ENCODE measurements at places on chromosomes 6 and 20.

- H3K4me3 ChIP-seq: no peak overlapping the region
- H3K27ac ChIP-seq: no peak overlapping the region
- DNase-seq: no peak
- H3K4me1 ChIP-seq: no peaks in the 10 kb centered on the region
- no peaks in the 10 kb centered on the region for H3K27me3 ChIP-seq
Observed at GRCh38 chr6:141209890-141210289, 922.8 kb upstream of the GJE1 start.

DNA sequence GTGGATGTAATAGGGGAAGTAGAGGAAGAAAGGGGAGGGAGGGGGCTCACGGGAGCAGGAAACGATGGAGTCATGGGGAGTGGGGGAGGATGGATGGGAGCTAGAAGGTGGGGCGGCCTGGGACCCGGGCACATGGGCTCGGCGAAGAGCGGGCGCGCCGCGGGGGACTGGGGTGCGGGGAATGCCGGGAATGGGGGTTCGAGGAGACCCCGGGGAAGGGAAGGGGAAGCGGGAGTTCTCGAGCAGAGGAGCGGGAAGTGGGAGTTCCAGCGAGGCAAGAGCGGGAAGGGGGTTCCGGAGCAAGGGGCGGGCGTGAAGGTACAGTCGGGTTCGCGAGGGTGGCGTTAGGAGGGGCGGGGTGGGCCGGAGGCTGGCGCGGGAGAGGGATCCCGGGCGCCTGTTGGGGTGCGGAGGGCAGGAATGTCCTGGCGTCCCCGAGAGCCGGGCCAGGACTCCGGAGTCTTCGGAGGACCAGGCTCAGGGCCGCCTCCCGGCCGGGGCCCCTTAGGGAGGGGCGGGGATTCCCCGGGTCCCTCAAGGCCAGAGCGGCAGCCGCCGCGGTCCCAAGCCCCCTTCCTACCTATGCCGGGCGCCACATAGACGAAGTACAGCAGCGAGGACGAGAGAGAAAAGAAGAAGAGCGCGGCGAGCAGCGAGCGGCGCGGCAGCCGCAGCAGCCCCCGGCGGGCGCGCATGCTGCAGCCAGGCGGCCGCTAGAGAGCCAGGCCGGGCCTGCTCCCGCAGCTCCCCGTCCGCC, 504 bp downstream of the B4GALT5 start:
- H3K27me3 ChIP-seq: no peaks in the 10 kb centered on the region
- H3K27ac ChIP-seq: no peak overlapping the region
- peaks cover 13% of the 10 kb centered on the region for H3K4me1 ChIP-seq
- H3K4me3 ChIP-seq: peak overlapping the region; percentile 91
- DNase-seq: peak; percentile 27

- H3K27me3 ChIP-seq: no peaks in the 10 kb centered on the region
- no peak overlapping the region for H3K27ac ChIP-seq
- H3K4me1 ChIP-seq: peaks cover 20% of the 10 kb centered on the region
- DNase-seq: no peak
- no peaks in the 10 kb centered on the region for H3K36me3 ChIP-seq
Observed at GRCh38 chr20:4689220-4689619, 32.5 kb upstream of the PRND start.

- no peaks in the 10 kb centered on the region for H3K36me3 ChIP-seq
- DNase-seq: peak; percentile 25
- no peaks in the 10 kb centered on the region for H3K4me1 ChIP-seq
- no peak overlapping the region for H3K27ac ChIP-seq
- no peak overlapping the region for H3K4me3 ChIP-seq
- H3K27me3 ChIP-seq: no peaks in the 10 kb centered on the region
Observed at GRCh38 chr6:24064106-24064505, 61.9 kb upstream of the NRSN1 start.

DNA sequence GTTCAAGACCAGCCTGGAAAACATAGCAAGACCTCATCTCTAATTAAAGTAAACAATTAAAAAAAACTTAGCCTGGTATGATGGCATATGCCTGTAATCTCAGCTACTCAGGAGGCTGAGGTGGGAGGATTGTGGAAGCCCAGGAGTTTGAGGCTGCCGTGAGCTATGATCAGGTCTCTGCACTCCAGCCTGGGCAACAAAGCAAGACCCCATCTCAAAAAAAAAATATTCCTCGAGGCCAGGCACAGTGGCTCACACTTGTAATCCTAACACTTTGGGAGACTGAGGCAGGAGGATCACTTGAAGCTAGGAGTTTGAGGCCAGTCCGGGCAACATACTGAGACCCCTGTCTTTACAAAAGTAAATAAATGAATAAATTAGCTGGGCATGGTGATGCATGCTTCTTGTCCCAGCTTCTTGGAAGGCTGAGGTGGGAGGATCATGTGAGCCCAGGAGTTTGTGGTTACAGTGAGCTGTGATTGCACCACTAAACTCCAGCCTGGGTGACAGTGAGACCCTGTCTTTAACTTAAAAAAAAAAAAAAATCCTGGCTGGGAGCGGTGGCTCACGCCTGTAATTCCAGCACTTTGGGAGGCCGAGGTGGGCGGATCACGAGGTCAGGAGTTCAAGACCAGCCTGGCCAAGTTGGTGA, 9.3 kb upstream of the C2 start:
- no peaks in the 10 kb centered on the region for H3K27me3 ChIP-seq
- H3K36me3 ChIP-seq: no peaks in the 10 kb centered on the region
- H3K4me3 ChIP-seq: no peak overlapping the region
- H3K4me1 ChIP-seq: no peaks in the 10 kb centered on the region

DNA sequence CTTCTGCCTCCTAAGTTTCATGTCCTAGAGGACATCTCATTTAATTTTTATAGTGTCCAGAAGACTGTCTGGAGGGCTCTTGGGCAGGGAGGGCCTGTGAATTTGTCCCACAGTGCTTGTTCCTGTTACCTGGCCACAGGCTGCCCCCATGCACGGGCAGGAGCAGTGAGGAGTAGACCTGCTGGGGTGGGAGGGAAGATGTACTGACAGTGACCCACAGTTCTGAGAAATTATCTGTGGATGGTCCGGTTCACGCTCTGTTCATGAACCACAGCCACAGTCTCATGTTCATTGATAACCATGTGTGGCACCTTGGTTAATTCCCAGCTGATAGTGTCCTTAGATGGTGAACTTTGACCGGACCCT, 18.8 kb upstream of the ZNF831 start:
- H3K4me3 ChIP-seq: no peak overlapping the region
- H3K27me3 ChIP-seq: peaks cover 90% of the 10 kb centered on the region
- DNase-seq: no peak
- no peaks in the 10 kb centered on the region for H3K36me3 ChIP-seq
- H3K4me1 ChIP-seq: no peaks in the 10 kb centered on the region

DNA sequence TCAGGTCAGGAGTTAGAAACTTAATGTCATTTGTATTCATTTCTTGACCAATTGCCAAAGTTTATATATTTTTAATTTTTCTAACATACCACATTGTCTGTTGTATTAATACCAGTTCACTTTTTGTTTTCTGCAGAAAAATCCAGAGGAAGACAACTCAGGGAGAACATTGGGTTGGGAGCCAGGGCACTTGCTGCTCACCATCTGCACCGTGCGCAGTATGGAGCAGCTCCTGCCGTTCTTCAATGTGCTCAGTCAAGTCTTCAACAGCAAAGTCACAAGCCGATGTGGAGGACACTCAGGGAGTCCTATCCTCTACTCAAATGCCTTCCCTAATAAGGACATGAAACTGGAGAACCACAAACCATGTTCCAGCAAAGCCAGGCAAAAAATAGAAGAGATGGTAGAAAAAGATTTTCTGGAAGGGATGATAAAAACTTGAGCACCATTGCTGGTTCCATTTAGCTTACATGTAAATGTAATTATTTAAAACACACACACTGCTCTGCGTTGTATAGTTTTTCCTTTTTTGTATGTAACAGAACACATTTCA, 25.3 kb downstream of the PGM3 start:
- no peak for DNase-seq
- H3K27ac ChIP-seq: no peak overlapping the region
- no peak overlapping the region for H3K4me3 ChIP-seq
- H3K27me3 ChIP-seq: no peaks in the 10 kb centered on the region

DNA sequence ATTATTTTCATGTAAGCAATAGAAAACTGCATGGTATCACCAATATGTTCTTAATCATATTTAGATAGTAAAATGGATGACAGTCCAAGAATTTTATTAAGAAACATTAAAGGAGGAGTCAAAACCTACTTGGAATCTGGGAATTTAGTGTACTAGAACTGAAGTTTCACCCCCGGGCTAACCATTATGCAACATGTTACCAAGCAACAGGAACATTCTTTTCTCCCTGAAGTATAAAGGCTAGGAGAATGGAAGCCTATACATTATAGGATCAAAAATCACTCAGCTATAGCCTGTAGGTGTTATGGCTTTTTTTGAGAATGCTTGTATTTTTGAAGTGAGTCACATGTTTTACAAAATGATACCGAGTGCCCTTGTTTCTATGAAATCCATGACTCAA, 538.3 kb downstream of the GRIK2 start:
- H3K27ac ChIP-seq: no peak overlapping the region
- no peak for DNase-seq
- H3K4me3 ChIP-seq: no peak overlapping the region
- no peaks in the 10 kb centered on the region for H3K4me1 ChIP-seq

- no peak for DNase-seq
- no peaks in the 10 kb centered on the region for H3K36me3 ChIP-seq
- H3K4me1 ChIP-seq: peaks cover 33% of the 10 kb centered on the region
- no peak overlapping the region for H3K27ac ChIP-seq
- H3K4me3 ChIP-seq: no peak overlapping the region
Observed at GRCh38 chr20:22063753-22064152, 358.3 kb downstream of the PAX1 start.

- H3K27ac ChIP-seq: no peak overlapping the region
- no peak for DNase-seq
- no peak overlapping the region for H3K4me3 ChIP-seq
- H3K27me3 ChIP-seq: no peaks in the 10 kb centered on the region
- no peaks in the 10 kb centered on the region for H3K4me1 ChIP-seq
- no peaks in the 10 kb centered on the region for H3K36me3 ChIP-seq
Observed at GRCh38 chr6:145070791-145071190, 664.5 kb downstream of the EPM2A start.

DNA sequence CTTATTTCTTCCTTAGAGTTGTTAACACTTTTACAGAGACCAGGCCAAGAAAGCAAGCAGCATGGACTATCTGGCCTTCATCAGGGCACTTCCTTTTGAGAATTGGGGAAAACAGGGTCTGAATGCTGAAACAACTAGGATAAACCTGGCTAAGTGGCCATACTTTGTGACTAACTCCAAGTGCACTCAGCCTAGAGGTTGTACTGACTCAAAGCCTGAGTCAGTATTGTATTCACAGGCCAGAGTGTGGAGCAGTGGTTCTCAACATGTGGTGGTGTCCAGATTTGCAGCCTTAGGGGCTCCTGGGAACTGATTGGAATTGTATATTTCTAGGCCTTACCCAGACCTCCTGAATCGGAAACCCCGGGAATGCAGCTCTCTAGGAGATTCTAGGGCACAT, 20.1 kb downstream of the SEC23B start:
- no peak overlapping the region for H3K27ac ChIP-seq
- no peaks in the 10 kb centered on the region for H3K27me3 ChIP-seq
- DNase-seq: no peak
- peaks cover 41% of the 10 kb centered on the region for H3K36me3 ChIP-seq

GRCh38 chr20:25695532-25696370, 902 bp downstream of the ZNF337 start:
- H3K4me3 ChIP-seq: peak overlapping the region; percentile 95
- no peaks in the 10 kb centered on the region for H3K27me3 ChIP-seq
- H3K27ac ChIP-seq: peak overlapping the region; percentile 60
- no peak for DNase-seq

- DNase-seq: no peak
- H3K4me1 ChIP-seq: no peaks in the 10 kb centered on the region
- H3K27ac ChIP-seq: no peak overlapping the region
- no peaks in the 10 kb centered on the region for H3K27me3 ChIP-seq
Observed at GRCh38 chr6:128371136-128371535, 149.3 kb downstream of the PTPRK start.

GRCh38 chr6:7425808-7426190, 36.2 kb downstream of the RIOK1 start:
- DNase-seq: no peak
- H3K27me3 ChIP-seq: no peaks in the 10 kb centered on the region
- no peak overlapping the region for H3K4me3 ChIP-seq
- H3K27ac ChIP-seq: no peak overlapping the region
- H3K4me1 ChIP-seq: no peaks in the 10 kb centered on the region
- no peaks in the 10 kb centered on the region for H3K36me3 ChIP-seq

DNA sequence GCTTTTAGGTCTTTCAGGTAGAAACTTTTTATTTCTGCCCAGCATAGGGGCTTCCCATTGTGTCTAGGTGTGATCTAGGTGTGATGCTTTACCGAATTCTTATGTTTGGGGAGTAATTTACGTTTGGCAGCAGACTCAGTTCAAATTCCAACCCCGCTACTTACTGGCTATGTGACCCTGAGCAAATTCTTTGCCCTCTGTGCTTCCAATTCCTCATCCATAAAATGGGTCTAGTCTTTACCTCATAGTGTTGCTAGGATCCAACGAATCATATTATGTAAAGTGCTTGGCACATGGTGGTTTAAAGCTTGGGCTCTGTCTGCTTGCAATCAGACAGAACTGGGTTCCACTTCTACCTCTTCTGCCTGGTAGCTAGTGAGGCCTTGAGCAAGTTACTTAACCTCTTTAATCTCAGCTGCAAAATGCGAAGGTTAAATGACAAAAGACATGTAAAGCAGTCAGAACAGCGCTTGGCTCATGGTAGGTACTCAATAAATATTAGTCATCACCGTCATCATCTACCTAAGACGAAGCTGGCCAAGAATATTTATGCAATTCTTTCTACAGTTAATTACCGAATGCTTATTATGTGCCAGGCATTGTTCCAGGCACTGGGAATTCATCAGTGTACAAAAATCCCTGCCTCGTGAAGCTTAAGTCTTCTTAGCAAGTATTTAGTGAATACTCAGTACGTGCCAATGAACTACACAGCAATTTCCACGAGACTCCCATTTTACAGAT, 1.0 kb downstream of the NSFL1C start:
- H3K27ac ChIP-seq: no peak overlapping the region
- peak overlapping the region; percentile 94 for H3K4me3 ChIP-seq
- 0 out of 2 replicates have a peak, but pooled peaks cover 7% of the 10 kb centered on the region for H3K36me3 ChIP-seq
- DNase-seq: no peak
- H3K27me3 ChIP-seq: peaks cover 13% of the 10 kb centered on the region

GRCh38 chr6:6395581-6396197, 75.2 kb upstream of the F13A1 start:
- H3K36me3 ChIP-seq: no peaks in the 10 kb centered on the region
- no peak overlapping the region for H3K27ac ChIP-seq

GRCh38 chr6:6466967-6467761, 121.4 kb upstream of the LY86 start:
- peaks cover under 1% of the 10 kb centered on the region for H3K4me1 ChIP-seq
- H3K27ac ChIP-seq: no peak overlapping the region
- no peak overlapping the region for H3K4me3 ChIP-seq
- no peak for DNase-seq
- H3K36me3 ChIP-seq: no peaks in the 10 kb centered on the region

- H3K36me3 ChIP-seq: no peaks in the 10 kb centered on the region
- H3K27me3 ChIP-seq: no peaks in the 10 kb centered on the region
- H3K4me3 ChIP-seq: no peak overlapping the region
- DNase-seq: no peak
Observed at GRCh38 chr20:24753130-24753529, 195.9 kb upstream of the CST7 start.

- no peak overlapping the region for H3K4me3 ChIP-seq
- H3K27me3 ChIP-seq: no peaks in the 10 kb centered on the region
- H3K4me1 ChIP-seq: no peaks in the 10 kb centered on the region
Observed at GRCh38 chr6:42017021-42017643, 33.2 kb upstream of the TAF8 start.

GRCh38 chr6:53436526-53437303, 88.0 kb upstream of the ELOVL5 start:
- DNase-seq: peak; percentile 33
- peaks cover 16% of the 10 kb centered on the region for H3K4me1 ChIP-seq
- H3K27ac ChIP-seq: peak overlapping the region; percentile 28
- H3K4me3 ChIP-seq: no peak overlapping the region
- H3K36me3 ChIP-seq: no peaks in the 10 kb centered on the region
